ENCODE measurements at places on chromosomes 12 and 14.

- DNase-seq: no peak
Measured at GRCh38 chr12:89126712-89127111, 225.6 kb downstream of the DUSP6 start.

DNA sequence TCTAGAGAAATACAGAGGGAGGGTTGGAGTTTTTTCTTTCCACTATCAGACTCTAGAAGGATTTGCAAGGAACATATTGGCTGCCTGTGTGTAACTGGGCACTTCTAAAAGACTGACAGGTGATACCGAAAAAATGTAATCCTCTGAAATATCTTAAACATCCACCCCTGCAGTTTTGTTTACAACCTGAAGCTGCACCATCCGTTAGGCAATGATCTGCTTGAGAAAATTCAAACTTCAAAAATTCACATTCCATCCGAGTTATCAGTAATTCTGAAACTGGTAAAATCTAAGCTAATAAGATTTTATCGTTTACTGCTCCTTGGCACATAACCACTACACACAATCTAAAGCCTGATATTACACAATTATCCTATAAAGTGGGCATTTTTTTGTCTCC, 528.6 kb downstream of the FUT8 start:
- no peak for DNase-seq

GRCh38 chr12:104636496-104636895, 179.7 kb downstream of the CHST11 start:
- DNase-seq: no peak

DNA sequence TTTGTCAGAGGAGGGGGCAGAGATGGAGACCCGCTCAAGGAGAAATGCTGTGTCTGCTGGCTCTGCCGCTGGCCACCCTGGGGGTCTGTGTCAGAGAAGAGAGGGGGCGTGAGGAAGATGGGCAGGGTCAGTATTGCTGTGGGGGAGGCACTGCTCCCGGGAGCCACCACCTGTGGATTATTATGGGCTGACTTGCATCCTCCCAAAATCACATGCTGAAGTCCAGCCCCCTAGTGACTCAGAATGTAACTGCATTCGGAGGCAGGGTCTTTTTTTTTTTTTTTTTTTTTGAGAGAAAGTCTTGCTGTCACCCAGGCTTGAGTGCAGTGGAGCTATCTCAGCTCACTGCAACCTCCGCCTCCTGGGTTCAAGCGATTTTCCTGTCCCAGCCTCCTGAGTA, 12.3 kb downstream of the ABCD4 start:
- no peak for DNase-seq

DNA sequence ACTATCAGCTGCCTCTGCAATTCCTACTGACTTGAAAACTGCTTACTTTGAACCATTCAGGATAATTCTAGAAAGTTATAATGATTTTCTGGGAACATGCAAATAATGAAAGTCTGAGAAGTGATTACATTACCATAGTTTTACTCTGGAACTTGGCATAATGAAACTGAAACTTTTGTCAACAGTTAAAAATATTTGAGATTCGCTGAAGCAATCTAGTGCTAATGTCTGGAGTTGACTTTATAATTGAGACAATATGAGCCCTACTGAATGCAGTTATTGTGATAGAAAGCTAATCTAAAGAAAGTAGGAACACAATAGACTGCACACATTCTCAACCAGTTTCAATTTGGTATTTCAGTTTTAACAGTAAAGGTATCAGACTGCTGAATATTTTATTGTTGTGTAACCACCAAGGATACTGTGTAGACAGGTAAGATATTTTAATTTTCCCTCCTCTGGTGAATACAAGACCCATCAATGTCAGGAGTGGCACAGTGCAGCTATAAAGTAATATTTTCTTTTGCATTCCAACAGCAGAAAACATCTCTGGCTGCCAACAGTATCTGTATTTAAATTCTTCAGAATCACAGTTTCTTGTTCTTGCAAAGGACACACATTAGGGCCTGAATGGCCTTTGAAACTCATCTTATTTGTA, 483.5 kb downstream of the ATP23 start:
- DNase-seq: no peak

DNA sequence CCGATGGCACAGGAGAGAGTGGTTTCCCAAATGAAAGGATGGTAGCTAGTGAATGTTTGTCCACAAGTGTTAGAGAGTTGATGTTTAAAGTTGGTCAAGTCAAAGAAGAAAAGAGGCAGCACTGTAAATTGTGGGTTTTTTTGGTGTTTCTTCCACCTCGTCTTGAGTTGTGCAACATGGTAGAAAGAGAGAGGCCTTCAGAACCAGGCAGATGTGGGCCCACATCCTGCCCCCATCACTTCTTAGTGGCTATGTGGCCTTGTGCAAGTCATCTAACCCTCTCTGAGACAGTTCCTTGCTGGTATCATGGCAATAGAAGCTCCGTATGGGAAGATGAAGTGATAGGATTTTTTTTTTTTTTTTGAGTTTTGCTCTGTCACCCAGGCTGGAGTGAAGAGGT, 60.8 kb downstream of the NDUFA12 start:
- no peak for DNase-seq

GRCh38 chr12:66648033-66648735, 30.7 kb downstream of the GRIP1 start:
- DNase-seq: no peak

GRCh38 chr12:41988715-41989114, 156.0 kb downstream of the GXYLT1 start:
- no peak for DNase-seq

DNA sequence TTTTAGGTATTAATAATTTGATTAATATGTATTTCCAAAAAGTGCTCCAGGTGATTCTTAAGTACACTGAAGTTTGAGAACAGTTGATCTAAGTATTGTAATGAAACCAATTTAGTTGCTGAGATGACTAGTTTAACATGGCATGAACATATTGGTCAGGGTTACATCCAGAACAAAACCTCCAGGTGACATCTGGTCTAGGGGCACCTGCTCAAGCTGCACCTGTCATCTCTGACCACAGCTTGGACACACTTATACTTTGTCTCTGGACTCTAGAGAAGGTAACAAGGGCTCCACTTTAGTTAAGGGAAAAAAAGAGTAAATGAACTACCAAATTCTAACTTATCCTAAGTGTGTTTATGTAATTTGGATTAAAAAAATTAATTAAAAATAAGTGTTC, 8.1 kb downstream of the ARID2 start:
- no peak for DNase-seq

DNA sequence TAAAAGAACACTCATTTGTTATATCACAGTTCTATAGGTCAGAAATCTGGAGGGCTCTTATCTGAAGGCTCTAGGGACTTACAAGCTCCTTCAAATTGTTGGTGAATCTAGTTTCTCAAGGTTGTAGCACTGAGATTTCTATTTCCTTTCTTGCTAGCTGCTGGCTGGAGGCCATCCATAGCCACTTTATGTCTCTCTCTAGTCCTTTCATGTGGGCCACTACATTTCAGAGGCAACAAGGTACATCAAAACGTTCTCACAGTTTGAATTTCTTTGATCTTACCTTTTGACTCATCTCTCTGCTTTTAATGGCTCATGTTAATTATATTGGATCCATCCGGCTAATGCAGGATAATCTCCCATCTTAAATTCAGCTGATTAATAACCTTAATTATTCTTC, 286.8 kb downstream of the DIO2 start:
- DNase-seq: no peak

GRCh38 chr14:36474593-36474992, 45.4 kb downstream of the NKX2-1 start:
- no peak for DNase-seq

DNA sequence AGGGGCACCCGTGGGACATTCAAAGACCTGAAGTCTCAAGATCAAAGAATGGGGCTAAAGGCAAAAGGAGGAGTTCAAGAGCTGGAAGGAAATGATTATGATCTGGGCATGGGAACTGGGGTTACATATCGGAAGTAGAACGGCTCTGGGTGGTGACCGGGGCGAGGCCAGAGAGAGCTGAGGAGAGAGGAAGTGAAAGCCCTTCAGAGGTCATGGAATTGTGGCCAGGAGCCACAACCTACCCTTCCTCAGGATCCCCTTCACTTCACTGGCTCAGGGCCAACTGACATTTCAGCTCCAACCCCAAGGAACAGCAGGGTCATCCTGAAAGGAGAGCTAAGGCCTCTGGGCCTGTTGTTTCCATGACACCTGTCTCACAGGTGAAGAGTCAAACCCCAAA, 57.8 kb downstream of the GALNT16 start:
- peak; percentile 25 for DNase-seq

- DNase-seq: no peak
Measured at GRCh38 chr14:21748869-21749303, 75.3 kb upstream of the OR4E1 start.

DNA sequence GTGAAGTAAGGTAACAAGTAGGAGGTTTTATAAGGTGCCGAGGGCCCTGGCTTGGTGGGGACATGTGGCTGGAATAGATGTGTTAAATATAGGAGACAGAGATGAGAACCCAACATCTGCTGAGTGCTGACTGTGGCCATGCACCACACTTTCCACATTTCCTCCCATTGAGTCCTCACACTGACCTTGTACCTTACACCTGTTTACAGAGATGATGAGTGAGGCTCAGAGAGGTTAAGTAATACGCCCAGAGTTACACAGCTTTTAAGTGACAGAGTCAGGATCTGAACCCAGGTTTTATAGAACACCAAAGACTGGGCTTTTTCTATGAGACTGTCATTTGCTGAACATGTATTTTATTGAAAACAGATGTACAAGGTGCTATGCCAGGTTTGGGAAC, 70.8 kb upstream of the LTA4H start:
- no peak for DNase-seq

GRCh38 chr12:12508612-12509011, 54.1 kb downstream of the DUSP16 start:
- no peak for DNase-seq

DNA sequence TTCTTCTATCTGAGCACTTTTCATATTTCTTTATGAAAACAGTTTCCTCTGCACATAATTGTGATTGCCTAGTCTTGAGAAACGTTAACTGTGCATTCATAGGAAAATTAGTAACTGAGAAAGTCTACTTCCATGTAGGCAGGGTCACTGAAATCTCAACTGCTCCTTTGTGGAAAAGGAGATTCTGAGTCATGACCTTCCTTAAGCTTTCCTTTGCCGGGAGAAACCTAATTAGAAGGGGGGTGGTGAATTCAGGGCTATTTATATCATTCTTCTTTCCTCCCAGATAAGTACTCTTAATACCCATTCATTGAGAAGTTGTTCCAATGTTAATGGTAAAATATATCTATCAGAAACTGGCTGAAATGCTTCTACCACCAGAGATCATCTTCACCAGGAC, 751.0 kb upstream of the TMEM132C start:
- no peak for DNase-seq

GRCh38 chr12:47862881-47863280, 41.9 kb downstream of the VDR start:
- DNase-seq: no peak

DNA sequence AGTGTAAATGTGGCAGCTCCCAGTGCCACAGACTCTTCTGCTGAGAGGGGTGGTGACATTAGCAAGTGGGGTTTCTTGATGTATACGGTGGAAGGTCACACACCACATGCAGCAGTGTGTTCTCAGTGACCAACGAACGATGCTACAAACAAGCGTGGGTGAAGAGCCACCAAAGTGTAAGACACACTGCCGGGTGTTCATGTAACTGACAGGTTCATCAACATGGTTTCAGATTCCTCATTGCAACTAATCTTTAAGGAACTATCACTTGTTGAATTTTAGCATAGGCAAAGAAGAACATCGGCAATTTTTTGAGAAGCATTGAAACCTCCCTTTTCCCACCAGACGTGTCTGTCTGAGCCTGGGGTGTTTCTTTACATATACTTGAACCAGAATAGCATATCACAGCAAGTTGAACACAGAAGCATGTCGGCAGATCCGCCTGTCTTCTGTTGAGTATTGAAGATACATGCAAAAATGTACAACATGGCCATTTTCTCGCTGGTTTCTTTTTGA, 58.8 kb downstream of the PPP2R5C start:
- DNase-seq: no peak

GRCh38 chr12:28955491-28955890, 193.6 kb upstream of the FAR2 start:
- DNase-seq: no peak

- DNase-seq: no peak
Measured at GRCh38 chr12:106193394-106194215, 54.2 kb downstream of the CKAP4 start.

DNA sequence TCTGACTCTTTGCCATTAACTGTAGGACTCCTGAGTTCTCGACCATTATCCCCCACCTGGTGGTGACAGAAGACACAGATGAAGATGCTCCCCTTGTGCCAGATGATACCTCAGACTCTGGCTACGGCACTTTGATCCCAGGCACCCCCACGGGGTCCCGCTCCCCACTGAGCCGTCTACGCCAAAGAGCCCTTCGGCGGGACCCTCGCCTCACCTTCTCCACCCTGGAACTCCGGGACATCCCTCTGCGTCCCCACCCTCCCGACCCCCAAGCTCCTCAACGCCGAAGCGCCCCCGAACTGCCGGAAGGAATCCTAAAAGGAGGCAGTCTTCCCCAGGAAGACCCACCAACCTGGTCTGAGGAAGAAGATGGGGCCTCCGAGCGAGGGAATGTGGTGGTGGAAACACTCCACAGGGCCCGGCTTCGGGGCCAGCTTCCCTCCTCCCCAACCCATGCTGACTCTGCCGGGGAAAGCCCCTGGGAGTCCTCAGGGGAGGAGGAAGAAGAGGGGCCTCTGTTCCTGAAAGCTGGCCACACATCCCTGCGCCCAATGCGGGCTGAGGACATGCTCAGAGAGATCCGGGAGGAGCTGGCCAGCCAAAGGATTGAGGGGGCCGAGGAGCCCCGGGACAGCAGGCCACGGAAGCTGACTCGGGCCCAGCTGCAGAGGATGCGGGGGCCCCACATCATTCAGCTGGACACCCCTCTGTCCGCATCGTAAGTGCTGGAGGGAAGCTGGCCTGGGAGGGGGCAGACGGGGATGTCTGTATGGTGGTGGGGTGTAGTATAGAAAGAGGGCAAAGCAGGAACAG, 14.4 kb downstream of the TNFRSF1A start:
- no peak for DNase-seq

- DNase-seq: no peak
Measured at GRCh38 chr12:110077800-110078199, 29.5 kb upstream of the C12orf76 start.

DNA sequence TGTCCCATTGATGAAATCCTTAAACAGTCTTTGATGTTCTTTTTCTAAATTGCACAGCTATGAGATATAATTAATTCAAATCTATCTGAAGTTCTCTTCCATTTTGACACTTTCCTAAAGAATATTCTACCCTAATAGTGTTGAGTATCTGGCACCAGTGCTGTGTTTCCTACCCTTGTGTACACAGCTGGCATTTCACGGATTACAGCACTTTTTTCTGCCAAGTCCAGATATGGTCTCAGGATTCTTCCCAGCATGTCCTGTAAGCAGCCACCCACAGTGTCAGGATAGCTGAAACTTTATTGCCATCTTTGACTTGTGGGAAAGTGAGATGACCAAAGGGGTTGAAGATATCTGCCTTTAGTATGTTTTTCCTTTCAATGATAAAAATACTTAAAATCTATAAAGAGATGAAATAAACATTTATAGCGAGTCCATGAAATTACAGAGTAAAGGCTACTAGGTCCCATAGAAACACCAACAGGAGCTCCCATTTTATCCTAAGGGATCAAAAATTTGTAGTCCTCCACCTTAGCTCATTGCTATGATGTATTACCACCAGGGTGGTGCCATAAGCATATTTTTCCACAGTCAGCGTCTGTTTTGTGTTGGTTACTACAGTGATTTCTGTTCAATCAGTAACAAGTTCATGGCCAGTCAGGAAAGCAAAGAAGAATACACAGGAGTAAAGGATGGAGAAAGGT, 96.7 kb downstream of the TRHDE start:
- no peak for DNase-seq

Measured in left forelimb (tissue), 1 donor.